Neuronal stem cell (in vitro differentiated cells): ENCODE measurements at places on chromosomes 2 and 18.

DNA sequence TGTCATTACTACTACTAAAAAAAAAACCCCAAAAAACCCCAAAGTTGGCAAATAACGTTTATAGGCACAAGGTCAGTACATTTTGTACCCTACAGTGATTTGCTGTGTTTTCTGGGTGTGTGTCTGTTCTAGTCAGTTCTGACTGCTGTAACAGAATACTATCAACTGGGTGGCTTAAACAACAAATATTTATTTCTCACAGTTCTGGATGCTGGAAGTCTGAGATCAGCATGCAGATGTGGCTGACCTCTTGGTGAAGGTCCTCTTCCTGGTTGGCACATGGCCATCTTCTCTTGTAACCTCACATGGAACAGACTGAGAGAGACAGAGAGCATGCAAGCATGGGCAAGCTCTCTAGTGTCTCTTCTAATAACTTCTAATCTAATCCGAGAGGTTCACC lies 103.1 kb downstream of the CERS6 start:
- DNase-seq: no peak

GRCh38 chr2:53036196-53036595 lies 731.4 kb upstream of the CHAC2 start:
- no peak for DNase-seq

GRCh38 chr2:61910603-61911002 lies 5.1 kb downstream of the COMMD1 start:
- DNase-seq: no peak

DNA sequence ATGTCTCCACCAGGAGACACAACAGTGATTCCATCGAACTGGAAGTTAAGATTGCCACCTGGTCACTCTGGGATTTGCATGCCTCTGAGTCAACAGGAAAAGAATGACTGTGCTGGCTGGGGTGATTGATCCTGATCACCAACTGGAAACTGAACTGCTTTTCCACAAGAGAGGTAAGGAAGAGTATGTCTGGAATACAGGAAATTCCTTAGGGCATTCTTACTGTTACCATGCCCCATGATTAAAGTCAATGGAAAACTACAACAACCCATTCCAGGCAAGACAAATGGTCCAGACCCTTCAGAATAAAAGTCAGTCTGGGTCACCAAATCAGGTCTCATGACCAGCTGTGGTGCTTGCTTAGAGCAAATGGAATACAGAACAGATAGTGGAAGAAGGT lies 12.0 kb upstream of the DDX1 start:
- no peak for DNase-seq

DNA sequence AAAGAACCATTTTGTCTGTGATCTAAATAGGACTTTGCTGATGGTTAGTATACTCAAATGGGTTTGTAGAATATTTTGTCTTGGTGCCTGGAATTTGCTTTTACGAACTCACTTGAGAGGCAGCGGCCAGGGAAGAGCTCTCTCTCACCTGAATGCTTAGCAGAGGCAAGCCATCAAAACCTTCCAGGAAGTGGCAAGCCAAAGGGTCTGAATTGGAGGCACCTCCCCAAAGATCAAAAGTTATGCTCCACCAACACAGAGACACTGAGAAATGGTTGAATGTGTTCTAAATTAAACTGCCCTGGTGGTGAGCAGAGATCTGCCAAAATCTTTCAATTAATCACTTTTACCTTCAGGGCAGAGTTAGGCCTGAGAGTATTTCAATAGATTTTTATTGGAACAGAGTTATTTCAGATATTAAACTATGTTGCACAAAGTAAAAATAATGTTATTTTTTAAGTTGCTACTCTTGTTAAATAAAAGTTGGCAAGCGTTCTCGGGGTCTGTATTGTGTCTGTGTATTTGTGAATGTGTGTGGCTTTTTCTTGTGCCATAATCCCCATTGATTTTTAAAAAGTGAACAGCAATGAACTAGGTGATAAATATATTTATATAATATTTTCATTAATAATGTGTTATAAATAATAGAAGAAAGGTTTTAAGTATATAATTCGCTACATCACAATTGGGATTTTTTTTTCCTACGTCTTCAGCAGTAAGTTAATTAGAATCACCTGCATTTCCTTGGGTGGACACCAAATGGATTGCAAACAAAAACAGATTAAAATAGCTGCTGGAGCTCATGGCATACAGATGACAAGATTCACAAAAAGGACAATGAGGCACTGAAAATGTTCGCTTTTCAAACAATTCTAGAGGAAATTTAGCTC lies 416.1 kb downstream of the ARHGAP15 start:
- DNase-seq: no peak

DNA sequence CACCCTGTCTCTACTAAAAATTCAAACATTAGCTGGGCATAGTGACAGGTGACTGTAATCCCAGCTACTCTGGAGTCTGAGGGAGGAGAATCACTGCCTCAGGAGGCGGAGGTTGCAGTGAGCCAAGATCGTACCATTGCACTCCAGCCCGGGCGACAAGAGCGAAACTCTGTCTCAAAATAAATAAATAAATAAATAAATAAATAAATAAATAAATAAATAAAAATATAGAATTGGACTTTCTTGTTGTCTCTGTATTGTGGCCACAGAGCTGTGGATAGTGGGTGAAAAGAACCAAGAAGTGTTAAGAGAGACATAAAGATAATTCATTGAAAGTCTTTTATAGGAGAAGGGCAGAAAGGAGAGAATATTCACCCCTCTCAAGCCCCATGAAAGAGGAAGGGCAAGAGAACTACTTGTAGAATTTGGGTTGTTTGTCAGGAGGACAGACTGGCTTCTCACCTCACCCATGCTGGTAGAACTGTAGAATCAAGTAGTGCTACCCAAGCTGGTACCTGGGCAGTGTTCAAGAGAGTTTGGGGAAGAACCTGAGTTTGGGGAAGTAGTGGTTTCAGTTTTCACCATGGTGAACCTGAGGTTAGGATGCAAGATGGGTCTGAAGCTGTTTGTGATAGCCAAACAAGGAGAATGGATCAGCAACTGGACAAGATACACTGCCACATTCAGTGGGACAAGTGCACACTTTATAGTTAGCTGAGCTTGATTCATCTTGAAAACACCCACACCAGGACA lies 256.5 kb downstream of the CD226 start:
- DNase-seq: no peak

DNA sequence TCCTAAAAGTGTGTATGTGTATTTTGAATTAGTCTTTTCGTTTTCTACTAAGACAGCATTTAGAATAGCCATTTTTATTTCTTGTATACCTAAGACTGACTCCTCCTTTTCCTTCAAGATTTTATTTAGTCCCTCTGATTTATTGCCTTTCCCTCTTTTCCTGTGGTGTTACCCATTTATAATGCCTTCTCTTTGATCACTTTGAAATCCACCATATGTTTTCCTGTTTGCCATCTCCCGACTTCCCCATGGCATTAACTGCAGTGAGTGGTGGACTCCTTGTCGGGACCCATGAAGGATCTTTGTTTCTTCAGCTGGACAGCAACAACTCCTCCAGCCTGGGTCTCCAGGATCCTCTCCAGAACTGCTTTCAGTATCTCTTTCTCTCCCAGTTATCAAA lies 160.7 kb downstream of the CSRNP3 start:
- DNase-seq: no peak

DNA sequence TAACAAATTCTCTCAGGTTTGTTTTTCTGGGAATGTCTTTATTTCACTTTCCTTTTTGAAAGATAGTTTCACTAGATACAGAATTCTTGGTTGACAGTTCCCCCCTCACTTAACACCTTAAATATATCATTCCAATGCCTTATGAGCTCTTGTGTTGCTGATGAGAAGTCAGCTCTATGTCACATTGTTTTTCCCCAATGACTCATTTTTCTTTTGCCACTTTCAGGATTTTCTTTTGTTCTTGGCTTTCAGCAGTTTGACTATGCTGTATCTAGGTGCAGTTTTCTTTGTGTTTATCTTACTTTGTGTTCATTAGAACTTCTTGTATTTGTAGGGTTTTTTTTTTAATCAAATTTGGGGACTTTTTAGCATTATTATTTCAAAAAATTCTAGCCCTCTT lies 5.6 kb upstream of the RALBP1 start:
- no peak for DNase-seq

GRCh38 chr2:204950695-204951346 lies 405.5 kb downstream of the PARD3B start:
- no peak for DNase-seq

DNA sequence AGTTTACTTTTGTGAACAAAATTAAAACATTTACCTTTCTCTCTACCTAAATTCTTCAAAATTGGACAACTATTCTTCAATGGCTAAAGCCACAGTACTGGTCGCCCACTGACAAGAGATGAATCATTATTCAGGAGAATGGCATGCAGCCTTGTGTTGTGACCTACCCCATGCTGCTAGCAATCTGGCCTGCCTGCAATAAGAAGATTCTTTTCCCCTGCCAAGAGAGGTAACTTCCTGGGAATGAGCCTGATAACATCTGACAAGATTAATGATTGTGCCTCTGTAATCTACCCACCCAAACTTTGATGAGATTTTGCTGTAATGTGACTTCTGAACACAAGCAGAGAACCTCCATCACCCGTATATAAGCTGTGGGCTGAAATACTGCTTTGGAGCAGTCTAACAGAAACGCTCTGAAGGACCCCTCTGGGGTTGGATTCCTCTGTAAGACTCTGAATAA lies 47.0 kb upstream of the ST3GAL5 start:
- DNase-seq: peak; percentile 30

DNA sequence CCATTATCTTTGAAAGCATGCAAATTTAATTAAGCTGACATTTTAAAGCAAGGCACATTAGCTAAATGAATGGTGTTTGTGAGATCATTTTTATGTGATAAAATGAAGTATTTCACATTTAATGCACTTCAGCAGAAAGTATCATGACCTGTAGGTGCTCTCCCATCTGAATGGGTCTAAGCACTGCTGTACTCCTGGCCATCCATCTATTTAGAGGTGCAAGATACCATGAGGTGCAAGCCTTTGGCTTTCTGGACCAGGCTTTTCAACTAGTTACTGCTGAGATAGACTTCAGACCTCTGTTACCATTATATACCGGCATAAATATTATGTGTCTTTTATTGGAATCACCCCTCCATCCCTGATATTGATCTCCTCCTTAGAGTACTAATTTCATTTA lies 15.6 kb upstream of the LIPG start:
- DNase-seq: no peak

DNA sequence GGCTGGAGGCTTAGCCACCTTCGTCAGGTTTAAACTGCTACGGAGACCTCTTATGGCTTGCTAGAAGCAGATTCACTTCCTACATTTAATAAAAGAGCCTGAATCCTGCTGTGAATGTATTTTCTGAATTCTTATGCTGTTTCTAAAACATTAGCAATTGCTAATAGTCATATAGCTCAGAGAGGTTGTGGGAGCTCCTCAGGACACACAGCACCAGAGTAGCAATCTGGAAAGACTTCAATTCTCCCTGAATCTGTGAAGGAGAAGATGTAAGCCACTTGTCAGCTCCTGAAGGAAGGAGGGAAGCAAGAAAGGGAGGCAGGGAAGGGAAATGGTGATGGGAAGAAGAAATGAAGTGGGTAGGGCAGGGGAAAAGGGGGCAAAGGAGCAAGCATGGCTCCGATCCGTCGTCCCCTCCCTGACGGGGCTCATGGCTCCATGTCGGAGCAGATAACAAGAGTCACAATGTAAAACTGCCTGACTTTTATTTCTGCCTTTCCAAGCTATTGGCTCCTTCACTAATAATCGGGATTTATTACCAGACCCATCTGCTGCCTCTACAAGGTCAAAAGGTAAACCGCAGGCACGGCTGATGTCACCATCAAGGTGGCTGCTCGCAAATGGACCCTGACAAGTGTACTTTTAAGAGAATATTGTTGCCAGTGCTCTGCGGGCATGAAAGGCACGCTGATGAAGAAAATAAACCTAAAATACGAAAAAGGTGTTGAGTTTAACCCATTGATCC lies 656.0 kb upstream of the SALL3 start:
- DNase-seq: no peak

- DNase-seq: no peak
Measured at GRCh38 chr18:77187189-77187588, 54.6 kb upstream of the MBP start.

DNA sequence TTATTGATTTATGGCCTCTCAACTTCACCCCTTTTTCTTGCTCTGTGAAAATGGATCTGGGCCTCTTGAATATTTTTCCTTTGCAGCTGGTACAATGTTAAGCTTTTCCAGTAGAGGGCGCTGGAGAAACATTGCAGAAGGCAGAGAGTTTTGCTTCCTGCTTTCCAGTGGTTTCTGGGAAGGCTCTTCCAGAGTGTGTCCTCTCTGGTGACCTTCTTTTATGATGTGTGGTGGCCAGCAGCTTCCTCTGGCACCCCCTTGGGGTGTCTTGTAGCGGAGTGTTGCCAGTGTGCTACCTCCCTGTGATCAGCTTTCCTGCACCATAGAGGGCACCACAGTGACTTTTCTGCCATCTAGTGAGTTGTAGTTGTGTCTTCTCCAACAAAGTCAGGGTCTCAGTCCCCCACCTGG lies 25.4 kb upstream of the MGAT5 start:
- no peak for DNase-seq

DNA sequence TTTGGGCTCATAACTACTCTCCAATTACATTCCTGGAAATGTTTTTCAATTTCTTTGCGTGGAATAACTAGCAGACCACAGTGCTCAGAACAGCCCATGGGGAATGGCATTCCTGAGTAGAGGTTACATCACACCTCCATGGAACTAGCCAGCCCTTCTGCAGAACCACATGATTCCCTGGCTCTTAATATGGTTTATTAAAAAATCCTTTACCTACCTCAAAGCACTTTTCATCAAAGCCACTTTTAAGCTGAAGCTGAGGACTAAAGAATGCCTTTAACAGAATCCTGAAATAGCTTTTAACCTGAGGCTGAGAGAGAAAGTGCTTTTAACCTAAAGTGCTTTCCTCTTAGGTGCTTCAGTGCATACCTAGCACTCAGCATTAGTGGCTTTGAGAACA lies 376.3 kb downstream of the ARHGAP15 start:
- no peak for DNase-seq
